ENCODE measurements at places on chromosomes 6 and 20.

GRCh38 chr20:25178563-25179438 lies 16.7 kb upstream of the ENTPD6 start:
- DNase-seq: no peak

GRCh38 chr6:130381012-130381411 lies 15.2 kb downstream of the TMEM200A start:
- DNase-seq: no peak

DNA sequence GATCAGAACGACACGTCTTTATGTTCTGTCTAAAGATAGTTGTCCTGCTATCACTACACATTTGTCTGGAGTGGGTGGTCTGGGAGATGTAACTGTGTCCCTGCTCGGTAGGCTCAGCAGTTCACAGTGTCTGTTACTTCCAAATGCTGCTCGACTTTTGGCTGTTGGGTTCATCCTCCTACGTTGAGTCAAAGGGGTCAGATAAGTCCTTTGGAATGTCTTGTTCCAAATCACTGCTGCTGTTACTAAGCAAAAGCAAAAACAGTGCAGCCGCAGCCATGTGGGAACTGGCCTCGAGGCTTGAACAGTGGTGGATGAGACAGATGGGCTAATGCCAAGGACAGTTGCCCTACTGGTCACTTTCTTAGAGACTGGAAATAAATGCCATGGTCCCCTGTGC lies 272.2 kb upstream of the MAP3K7 start:
- no peak for DNase-seq

DNA sequence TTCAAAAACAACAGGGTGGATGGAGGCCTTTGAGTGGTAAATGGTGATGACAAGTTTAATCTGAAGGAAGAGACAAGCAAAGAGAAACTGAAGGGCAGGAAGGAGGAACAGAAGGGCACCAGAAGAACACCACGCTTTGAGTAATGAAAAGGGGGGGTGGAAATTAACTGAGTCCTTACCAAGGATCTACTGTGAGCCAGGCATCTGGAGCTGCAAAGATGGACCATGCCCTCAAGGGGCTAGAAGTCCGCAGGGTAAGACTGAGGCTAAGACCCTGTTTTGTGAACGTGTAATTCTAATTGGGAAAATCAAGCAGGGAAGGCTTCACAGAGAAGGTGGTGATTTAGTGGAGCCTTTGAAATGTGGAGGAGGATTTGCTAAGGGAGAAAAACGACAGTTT lies 1.6 kb downstream of the NDRG3 start:
- no peak for DNase-seq

DNA sequence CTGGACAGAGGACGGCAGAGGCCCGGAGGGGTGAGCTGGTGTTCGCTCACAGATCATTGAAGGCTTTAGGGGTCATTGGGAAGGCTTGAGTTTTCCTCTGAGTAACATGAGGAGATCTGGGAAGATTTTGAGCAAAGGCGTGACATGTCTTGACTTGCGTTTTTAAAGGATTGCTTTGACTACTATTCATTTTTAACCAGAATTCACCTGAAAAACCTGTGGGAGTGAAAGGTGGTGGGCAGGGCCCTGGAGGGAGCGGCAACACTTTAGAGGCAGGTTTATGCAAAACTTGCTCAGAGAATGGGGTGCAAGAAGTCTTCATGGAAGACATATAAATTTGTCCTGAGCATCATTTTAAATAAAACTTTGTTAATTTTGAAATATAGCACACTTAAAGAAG lies 72.2 kb upstream of the EEF1E1 start:
- no peak for DNase-seq

DNA sequence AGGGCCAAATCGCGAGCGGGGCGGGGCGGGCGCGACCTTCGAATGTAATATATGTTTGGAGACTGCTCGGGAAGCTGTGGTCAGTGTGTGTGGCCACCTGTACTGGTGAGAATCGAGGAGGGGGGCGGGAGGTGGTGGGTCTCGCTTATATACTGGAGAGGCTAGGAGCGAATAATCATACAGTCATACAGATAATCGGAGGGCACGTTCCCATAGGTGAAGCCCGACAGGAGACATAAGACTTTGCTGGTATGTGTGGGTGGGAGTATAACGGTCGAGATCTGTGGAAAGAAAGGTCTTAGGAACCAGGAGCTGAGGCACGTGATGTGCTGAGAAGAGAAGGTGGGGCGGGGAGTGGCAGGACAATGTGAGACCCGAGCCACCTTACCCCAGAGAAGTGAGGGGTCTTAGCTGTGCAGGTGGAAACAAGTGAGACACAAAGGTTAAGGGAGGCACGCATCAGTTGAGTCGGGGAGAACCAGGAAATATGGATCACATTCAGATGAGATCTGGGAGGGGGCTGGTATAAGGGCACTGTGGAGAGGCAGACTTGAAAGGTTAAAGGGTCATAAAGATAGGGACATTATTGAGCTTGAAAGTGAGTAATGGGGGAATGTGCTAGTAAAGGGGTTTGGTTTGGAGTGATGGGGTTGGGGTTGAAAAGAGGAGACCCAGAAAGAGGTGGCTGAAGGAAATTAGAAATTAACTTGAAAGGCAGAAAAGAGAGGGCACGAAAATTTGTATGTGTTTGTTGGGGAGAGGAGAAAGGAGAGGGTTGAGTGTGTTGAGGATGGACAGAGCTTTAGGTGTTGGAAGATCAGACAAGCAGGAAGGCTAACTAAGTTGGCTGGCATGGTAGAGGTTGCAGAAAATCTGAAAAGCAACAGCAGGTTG lies 589 bp downstream of the RNF5 start:
- no peak for DNase-seq

- no peak for DNase-seq
Observed at GRCh38 chr6:161021543-161021942, 30.0 kb downstream of the MAP3K4 start.

- no peak for DNase-seq
Observed at GRCh38 chr20:63347950-63348827, 13.0 kb downstream of the CHRNA4 start.

DNA sequence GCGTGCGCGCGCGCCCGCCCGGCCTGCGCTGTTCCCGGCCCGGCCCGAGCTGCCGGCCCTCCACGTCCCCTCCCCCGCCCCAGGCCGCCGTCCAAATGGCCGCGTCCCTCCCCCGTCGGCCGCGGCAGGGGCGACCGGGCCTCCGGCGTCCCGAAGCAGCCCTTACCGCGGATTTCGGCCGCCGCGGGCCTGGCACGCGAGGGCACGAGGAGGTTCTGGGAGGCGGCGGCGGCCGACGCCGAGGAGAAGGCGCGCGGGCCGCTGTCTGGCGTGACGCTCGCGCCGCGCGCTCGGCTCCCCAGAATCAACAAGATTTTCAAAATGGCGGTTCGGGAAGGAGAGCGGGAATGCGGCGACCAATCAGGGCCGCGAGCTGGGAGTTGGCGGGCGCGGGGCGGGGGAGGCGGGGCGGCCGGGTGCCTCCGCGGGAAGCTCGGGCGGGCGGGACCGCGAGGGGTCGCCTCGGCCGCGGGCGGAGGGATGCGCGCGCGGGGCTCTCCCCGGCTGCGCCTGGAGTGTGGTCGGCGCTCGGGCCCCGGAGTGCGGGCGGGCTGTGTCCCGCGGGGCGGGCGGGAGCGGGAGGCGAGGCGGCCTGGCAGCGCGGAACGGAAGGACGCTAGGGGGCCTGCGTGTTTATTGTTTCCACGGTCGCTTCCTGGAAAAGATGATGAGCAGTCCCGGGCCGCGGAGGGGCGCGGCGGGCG lies at the start of gene DEK:
Gene DEK, minus strand, starts transcription at position 312 of the 704 bp plus-strand sequence. CDS start 543 bp downstream, outside the sequence.
- peak; percentile 71 for DNase-seq

DNA sequence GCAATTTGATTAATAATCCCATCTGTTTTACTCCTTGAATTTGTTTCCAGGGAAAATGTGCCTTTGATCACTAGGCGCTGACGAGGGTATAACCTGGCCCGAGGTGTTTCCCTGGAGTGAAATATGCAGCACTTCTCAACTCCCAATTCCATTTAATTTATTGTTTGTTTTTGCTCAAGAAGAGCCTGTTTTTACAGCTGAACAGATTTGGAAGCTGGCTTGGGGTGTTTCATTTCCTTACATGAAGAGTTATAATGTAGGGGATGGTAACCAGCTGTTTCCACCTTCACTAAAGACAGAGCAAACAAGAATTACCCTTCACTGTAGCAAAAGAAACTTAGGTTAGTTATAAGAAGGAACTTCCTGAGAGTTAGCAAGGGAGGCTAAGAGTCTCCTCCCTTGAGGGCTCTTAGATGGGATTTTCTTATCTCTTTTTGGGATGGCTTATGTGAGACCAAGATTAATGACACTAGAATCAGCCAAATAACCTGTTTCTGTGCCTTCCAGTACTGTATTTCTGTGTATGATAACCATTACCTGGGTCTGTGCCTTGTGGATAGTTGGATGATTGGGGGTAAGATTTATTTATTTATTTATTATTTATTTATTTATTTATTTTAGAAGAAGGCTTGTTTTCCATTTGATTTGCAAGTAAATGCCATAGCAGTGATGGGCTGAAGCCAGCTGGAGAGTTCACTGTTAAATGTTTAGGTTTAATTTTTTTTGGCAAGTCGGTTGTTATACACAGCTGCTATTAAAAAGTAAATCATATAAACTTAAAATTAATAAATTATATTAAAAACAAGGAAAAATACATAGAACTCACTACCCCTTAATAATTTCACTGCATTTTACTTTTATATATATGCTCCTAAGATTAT lies 162.2 kb upstream of the BMP2 start:
- DNase-seq: no peak

DNA sequence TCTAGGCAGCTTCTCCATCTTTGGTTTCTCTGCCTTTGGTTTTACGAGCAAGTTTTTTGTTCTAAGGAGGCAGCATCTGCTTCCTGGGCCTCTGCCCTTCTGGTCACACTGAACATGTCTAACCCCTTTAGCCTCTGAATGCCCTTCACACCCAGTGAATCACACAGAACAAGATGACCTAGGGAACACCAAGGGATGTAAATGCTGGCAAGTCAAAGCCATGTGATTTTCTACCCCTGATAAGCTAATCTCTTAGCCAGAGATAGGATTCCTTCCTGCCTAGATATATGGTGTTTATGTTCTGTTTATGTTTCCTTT lies 7.2 kb upstream of the BPIFB6 start:
- no peak for DNase-seq

DNA sequence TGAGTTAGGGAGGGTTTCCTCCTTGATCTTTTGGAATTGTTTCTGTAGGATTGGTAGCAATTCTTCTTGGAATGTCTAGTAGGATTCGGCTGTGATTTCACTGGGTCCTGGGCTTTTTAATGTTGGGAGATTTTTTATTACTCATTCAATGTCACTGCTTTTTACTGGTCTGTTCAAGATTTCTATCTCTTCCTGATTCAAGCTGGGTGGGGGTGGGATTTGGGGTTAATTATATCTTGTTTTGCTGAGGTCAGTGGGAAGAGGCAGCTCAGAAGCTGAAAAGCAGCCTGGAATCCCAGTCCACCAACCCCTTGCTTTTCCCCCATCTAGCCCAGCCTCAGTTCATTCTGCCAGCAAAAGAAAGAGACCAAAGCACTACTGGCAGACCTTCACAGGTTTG lies 39.6 kb downstream of the SUMO4 start:
- DNase-seq: no peak
